ENCODE measurements at places on chromosomes 6 and 20.
A peak's percentile ranks its signal among the peaks of the same experiment; 100 is the strongest.

- peak; percentile 11 for DNase-seq
Observed at GRCh38 chr6:149897855-149898744, at the start of gene RAET1E. Gene RAET1E (minus strand): TSS chr6:149898113. CDS start chr6:149890901, 7,212 bp downstream.

DNA sequence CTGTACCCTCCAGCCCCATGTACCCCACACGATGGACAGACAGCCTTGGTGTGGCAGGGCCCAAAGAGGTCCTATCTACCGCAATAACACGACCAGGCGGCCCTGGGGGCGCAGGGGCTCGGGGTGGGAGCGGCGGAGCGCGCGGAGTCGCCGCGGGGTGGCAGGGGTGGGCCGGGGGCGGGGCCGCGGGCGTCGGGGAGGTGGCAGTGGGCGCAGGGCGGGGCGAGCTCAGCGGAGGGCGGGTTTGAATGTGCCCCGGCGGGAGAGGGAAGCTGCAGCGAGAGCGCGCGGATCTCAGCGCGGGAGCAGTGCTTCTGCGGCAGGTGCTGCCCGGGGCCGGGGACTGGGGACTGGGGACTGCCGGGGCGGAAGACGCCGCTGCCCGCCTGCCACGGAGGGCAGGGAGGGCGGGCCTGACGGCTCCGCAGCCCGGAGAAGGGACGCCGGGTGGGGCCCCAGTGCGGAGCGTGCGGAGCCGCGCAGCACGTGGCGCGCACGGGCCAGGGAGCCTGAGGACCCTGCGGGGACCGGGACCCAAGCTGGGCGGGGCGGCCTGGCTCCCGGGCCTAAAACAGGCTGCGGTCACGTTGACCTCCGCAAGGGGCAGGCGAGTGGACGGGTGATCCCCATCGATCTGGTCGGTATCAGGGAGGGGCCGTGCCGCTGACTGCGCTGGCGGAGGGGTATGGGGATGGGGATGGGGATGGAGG, at the start of gene SLC29A1:
Gene SLC29A1 (plus strand): TSS at position 277 of the 710 bp plus-strand sequence. CDS start 3,719 bp downstream, outside the sequence.
- DNase-seq: peak; percentile 93

- no peak for DNase-seq
Observed at GRCh38 chr20:36825385-36826104, 50.4 kb upstream of the TLDC2 start.

- DNase-seq: no peak
Observed at GRCh38 chr20:5586720-5587119, 163.5 kb upstream of the SHLD1 start.

GRCh38 chr20:32012159-32012688, 2.0 kb downstream of the CCM2L start:
- DNase-seq: no peak

GRCh38 chr6:113651120-113651519, 206.0 kb upstream of the MARCKS start:
- DNase-seq: no peak

DNA sequence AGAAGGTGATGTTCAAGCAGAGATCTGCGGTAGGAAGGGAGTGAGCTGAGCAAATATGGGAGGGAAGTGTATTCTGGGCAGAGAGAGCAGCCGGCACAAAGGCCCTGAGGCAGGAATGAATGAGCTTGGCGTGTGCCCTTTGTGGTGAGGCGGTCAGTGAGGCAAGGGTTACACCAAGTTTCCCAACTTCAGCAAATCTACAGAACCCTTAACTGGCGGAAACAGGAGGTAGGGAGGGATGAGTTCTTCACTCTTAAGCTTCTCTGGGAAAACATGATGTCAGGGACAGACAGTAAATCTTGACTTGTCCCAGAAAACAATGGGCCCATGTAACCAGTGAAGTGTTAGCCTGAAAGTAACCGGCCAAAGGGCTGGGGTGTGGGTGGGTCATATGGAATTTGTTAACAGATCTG, 97.1 kb upstream of the PTPN1 start:
- DNase-seq: no peak

DNA sequence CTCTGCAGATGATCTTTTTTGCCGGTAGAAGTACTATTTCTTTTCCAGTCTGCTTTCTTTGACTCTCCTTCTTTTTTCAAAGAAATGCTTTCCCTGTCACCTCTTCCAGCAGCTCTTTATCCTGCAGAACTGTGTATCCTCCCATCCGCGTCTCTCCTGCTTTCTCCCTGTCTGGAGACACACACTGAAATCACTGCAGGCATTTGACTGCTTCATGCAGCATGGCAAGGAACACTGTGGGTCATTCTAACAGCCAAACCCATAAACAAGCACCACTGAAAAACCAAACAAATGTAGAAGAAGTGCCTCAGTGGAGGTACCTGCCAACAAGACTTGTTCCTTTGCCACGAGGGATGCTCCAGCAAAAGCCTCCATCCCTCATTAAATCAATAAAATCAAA, 403.7 kb upstream of the CITED2 start:
- DNase-seq: no peak

GRCh38 chr6:135520781-135521180, 23.2 kb upstream of the AHI1 start:
- no peak for DNase-seq
